AG04449 (cell line): ENCODE measurements at places on chromosomes 5 and 9.

DNA sequence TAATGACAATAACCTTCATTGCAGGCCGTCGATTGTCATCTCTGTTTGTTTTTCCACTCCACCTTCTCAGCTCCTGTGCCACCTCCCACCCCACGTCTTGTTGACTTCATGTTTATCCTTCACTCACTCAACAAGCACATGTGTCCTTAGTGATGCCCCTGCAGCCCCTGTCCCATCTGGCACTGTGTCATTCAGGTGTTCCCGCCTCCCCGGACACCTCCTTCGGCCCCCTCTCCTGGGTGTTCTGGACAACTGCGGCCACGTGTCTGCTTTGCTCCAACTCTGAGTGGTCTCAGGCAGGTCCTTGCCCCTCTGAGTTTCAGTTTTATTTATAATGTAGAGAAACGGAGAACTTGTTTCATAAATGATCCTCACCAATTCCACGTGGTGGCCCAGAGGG is 91.0 kb upstream of the COL5A1 start:
- no peak for DNase-seq

- DNase-seq = no peak
Observed at GRCh38 chr5:91139572-91140200, 243.4 kb downstream of the ARRDC3 start.

- no peak for DNase-seq
Observed at GRCh38 chr5:81749561-81750307, 1.2 kb downstream of the SSBP2 start.

- no peak for DNase-seq
Observed at GRCh38 chr5:151141535-151141934, 16.0 kb downstream of the ANXA6 start.

DNA sequence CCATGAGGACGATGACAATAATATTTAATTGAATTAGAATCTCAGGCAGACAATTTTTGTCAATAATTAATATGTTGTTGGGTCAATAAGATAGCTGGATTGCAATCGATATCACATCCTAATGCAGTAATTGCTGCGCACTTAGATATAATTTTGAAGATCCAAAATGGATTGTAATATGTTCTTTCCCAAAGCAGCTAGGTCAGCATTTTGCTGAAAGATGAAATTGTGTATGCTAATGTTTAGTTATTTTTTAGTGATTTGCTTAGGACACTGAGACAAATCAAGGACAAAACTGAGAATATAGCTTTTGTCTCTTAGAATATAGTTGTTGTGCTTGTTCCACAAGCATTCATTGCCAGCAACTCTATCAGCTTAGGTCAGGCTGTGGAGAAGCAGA is 389.9 kb downstream of the MTRR start:
- DNase-seq = no peak

DNA sequence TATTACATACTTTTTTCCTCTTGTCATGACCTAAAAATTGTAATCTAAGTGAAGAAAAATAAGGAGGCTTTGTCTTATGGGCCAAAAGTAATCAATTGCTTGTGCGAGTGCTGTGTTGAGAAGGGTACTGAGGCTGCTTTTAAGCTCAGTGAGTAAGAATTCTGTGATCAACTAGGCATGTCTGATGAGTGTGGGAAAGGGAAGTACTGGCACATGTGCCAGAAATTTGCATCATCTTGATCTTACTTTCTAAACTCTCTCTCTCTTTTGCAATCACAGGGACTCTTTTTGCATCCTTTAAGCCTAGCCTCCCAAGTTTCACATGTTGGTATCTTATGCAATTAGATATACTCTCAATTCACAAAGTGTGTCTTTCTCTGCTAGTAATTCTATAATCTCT is 329.9 kb downstream of the KIF4B start:
- no peak for DNase-seq

DNA sequence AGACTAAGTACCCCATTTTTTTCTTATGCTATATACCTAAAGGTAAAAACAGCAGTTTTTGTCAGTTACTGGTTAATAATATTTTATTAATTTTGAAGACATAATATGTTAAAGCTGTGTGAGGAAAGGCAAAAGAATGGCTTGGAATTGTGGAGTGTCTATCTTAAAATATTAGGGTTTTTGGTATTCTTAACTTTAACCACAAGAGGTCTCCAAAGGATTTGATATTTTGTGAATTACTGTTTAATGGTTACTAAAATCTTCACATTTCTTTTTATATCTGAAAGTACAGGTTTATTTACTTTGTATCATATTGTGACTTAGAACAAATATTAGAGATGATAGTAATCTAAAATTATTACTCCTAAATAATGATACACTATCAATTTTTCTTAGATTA is 32.0 kb upstream of the DHFR start:
- DNase-seq = no peak

DNA sequence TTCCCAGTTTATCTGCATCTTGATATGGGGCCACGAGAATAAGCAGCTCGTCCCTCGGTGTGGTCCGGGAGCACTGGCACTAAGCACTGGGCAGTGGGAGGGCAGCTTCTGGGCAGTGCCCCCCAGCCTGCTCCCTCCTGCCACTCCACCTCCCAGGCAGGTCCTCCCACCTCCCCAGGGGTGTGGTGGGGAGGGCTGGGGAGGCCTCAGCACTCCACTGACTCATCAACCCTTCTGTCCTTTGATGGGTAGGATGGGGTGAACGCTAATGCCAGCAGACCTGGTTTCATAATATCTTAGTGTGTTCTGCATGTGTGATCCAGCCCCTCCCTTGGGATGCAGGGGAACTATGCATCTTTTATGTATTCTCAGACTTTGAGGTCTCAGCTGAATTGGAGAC is 62.2 kb upstream of the GNE start:
- no peak for DNase-seq
